Glutamatergic neuron (in vitro differentiated cells): ENCODE measurements at places on chromosomes 11 and 22.
A peak's percentile ranks its signal among the peaks of the same experiment; 100 is the strongest.

DNA sequence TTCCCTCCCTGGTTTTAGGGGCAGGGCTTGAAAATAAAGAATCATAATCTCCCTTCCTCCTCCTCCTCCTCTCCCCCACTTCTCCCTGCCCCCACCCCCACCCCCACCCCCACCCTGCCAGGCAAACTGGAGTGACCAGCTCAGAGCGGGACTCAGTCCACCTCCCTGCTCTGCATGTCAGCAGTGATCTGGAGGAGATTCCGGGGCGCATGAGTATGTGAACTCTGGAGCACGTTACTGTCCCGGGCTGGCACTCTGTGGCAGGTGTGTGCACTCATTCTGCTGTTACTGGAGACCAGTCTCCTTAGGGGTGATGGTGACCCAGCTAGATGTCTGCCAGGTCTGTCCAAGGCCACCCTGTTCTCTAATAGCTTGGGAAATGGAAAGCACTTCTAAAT is 33.9 kb downstream of the MARK2 start:
- no peak for DNase-seq

GRCh38 chr11:131899950-131900580 is 529.6 kb downstream of the NTM start:
- DNase-seq: no peak

- DNase-seq: no peak
Observed at GRCh38 chr22:48748113-48748859, 1079.4 kb downstream of the BRD1 start.

GRCh38 chr11:403021-403760 is 9.2 kb downstream of the PKP3 start:
- peak; percentile 70 for DNase-seq

DNA sequence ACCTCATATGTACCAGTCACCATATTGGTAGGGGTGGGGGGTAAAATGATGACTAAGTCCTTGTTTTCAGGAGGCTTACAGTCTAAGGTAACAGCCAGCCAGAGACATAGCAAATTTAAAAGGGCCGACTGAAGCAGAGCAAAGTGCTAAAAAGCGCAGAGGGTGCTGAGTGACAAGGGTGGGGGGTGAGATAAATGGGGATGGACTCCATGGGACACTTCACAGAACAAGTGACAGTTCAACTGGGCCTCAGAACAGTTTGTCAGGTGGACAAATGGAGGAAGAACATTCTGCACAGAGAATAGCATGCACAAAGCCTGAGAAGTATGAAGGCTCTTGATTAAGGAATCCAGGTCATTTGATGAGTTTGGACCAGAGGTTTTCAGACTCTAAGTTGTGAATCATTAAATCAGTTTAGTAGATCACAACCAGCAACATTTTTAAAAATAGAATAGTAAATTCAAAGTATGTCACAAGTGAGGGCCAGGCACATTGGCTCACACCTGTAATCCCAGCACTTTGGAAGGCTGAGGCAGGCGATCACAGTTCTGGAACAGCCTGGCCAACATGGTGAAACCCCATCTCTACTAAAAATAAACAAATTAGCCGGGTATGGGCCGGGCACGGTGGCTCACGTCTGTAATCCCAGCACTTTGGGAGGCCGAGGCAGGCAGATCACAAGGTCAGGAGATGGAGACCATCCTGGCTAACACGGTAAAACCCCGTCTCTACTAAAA is 14.0 kb downstream of the BBS1 start:
- DNase-seq: no peak

DNA sequence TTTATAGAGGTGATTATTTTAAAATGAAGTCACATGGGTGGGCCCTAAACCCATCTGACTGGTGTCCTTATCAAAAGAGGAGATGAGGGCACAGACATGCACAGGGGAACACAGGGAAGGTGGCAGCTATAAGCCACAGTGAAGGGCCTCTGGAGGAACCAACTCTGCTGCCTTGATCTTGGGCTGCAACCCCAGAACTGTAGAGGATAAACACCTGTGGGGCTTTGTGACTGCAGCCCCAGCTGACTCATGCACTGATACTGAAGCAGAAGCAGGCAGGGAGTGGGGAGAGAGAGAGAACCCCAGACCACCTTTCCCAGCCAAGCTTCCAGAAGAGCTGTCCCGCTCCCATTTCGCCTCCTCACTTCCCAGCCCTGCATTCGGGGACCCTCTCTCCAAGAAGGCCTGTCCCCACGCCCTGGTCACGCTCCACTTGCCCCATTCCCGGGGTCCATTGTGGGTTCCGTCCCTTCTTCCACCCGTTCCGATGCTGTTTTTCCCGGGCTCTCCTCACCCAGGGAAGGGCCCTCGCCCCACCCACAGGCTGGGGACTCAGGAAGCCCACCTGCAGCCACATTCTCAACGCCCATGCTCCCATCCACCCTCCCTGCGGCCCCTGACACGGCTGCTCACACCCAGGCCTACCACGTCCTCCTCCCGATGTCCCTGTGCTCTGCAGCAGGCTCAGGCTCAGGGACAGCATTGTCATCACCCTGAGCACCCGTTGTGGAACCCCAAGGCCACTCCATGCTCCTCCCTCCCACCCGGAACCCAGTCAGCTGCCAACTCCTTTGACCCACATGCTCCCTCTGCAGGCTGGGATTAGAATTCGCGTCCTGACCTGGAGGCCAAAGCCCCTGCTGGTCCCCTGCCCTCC is 90.8 kb upstream of the SHANK2 start:
- peak; percentile 58 for DNase-seq

GRCh38 chr22:28005513-28005912 is 86.5 kb upstream of the PITPNB start:
- DNase-seq: no peak

GRCh38 chr11:88035271-88035670 is 140.0 kb downstream of the RAB38 start:
- DNase-seq: no peak

- peak; percentile 95 for DNase-seq
Observed at GRCh38 chr11:120511116-120511819, at the start of gene GRIK4. GRIK4 (plus strand) TSS chr11:120511748; CDS start chr11:120660319, 148,571 bp downstream.

GRCh38 chr11:92703449-92703830 is 266.0 kb upstream of the MTNR1B start:
- DNase-seq: peak; percentile 51

- no peak for DNase-seq
Observed at GRCh38 chr11:7473717-7474116, 11.6 kb upstream of the OLFML1 start.

DNA sequence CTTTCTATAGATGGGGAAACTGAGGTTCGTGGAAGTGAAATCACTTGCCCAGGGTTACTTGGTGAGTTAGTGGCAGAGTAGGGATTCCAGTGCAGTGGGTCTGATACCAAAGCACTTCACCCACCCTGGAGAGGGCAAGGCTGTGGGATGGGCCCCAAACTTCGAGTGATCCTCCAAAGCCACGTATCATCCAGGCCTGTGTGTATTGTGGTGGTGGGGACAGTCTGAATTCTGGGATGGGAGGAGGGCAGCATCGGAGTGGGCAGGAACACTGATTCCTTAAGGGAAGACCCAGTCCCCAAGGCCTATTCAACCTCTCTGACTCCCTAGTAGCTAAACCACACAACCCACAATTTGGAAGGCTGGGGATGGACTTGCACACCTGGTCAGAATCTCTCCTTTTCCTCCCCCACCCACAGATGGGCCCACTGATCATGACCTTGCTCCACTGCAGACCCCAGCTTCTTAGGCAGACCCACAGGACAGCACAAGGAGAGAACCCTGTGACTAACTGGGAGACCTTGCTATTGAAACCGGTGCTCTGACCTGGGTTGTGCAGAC is 11.5 kb downstream of the TMPRSS13 start:
- DNase-seq: no peak
